Calu3 (cell line): ENCODE measurements at places on chromosomes 13 and 19. TPM values are rescaled to one million over a fixed set of nuclear protein-coding genes. Genes with fewer than 3 reads are reported as not detected.

DNA sequence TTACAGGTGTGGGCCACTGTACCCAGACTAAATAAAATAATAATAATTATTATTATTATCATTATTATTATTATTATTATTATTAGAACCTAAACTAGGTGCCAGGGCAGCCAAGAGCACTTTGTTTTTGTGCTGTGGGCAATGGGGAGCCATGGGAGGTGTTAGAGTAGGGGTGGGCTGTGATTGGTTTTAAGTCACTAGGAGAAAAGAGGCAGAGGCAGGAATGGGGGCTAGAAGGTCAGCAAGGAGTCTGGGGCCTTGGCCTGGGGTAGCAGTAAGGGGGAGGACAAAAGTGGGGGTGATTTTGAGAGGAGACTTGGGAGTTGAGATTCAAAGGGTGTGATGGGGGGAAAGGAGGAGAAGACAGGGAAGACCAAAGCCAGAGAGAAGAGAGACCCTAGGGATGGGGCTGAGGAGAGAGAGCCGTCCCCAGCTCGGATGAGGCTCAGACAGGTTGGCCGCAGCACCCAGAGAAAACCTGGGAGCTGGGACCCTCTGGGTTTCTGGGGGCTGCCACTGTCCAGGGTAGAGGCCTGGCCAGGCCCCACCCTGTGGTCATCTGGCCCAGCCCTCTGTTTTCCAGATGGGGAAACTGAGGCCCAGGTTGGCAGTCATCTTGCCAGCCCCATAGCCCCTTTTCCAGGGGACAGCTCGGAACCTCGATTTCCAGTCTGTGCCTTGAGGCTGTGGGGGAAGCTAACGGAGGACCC lies 17.8 kb upstream of the BTBD2 start:
- H3K36me3 ChIP-seq, result peaks cover 17% of the 10 kb centered on the region
- H3K27me3 ChIP-seq, result no peaks in the 10 kb centered on the region
- DNase-seq, result no peak
- peak overlapping the region; percentile 39 for H3K4me3 ChIP-seq

GRCh38 chr13:58566176-58566575 lies 934.6 kb downstream of the PCDH17 start:
- H3K27ac ChIP-seq, result no peak overlapping the region
- no peak for DNase-seq
- no peaks in the 10 kb centered on the region for H3K36me3 ChIP-seq
- H3K27me3 ChIP-seq, result no peaks in the 10 kb centered on the region
- no peak overlapping the region for H3K4me3 ChIP-seq

DNA sequence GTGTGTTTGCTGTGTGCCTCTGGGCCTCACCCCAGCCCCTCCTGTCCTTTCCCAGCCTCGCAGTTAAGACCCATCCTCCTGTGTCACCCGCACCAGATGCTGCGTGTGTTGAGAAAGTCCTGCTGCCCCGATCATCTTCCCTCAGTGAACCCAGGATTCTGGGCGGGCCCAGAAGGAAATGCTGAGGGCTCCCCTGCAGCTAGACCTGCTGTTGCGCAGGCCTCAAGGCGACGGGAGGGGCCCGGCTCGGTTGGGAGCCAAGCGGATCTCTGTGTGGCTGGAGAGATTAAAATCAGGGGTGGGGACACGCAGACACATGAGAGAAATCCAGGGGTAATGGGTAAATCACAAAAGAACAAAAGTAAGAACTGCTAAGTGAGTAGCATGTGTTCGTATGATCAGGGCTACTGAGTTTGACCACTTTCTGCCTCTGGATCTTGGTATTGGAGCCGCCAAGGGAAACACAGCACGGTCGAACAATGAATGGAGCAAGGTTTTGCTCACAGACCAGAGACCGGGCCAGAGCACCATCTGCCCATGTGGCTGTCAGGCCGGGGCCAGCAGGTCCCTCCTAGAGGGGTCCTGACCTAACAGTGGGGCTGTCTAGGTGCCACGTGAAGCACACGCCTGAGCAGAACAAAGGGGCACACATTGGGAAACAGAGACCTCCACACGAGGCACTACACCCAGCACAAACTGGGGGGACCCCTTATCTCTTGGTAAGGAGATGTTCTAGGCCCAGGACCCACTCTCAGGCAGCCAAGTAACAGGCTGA lies 7.1 kb downstream of the ZSCAN1 start:
- no peak overlapping the region for H3K27ac ChIP-seq
- H3K4me3 ChIP-seq, result no peak overlapping the region
- no peaks in the 10 kb centered on the region for H3K27me3 ChIP-seq
- peaks cover 5% of the 10 kb centered on the region for H3K36me3 ChIP-seq
- H3K4me1 ChIP-seq, result no peaks in the 10 kb centered on the region

DNA sequence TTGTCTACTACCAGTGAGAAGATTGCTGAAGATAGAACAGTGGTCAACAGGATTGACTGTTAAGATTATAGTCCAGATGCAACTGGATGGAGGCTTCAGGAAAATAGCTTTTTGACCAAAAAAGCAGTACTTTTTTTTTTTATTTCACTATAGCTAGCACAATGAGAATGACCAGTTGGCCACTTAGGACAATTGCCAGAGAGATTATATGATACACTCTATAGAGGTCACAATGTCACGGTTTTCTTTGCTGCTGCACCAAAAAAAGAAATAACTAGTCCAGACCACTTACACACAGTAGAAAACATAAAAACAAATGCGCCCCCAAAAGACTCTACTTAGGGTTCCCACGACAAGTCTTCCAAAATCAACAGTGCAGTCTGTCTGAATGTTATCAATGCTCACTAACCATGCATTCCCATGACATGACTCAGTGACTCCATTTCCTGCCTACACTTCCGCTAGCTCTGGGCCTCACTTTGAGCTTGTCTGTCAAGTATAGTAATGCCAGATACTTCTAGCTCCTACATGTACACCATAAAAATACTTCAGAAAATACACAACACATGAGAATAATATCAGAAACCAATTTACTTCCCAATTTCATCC lies 209.1 kb upstream of the STARD13 start:
- H3K27me3 ChIP-seq, result no peaks in the 10 kb centered on the region
- peak overlapping the region; percentile 79 for H3K27ac ChIP-seq
- H3K36me3 ChIP-seq, result no peaks in the 10 kb centered on the region
- no peak overlapping the region for H3K4me3 ChIP-seq

- H3K27ac ChIP-seq, result no peak overlapping the region
- H3K36me3 ChIP-seq, result no peaks in the 10 kb centered on the region
- no peaks in the 10 kb centered on the region for H3K27me3 ChIP-seq
- no peak overlapping the region for H3K4me3 ChIP-seq
- no peak for DNase-seq
Observed at GRCh38 chr13:40581277-40581579, 85.2 kb downstream of the FOXO1 start.

- H3K4me1 ChIP-seq, result no peaks in the 10 kb centered on the region
- H3K36me3 ChIP-seq, result no peaks in the 10 kb centered on the region
- no peak for DNase-seq
- no peaks in the 10 kb centered on the region for H3K27me3 ChIP-seq
- H3K27ac ChIP-seq, result no peak overlapping the region
Observed at GRCh38 chr13:32116210-32116609, 84.6 kb downstream of the FRY start.

Gene EID2B
- 2.4 and 3.3 TPM in 2 replicates for total RNA-seq

Gene SH2D3A
- total RNA-seq, result 62.0 and 64.0 TPM in 2 replicates
